ENCODE measurements at places on chromosomes 1 and 21.

- no peak for DNase-seq
Observed at GRCh38 chr1:116288201-116288598, 84.8 kb upstream of the ATP1A1 start.

GRCh38 chr1:8423692-8424538 lies 106.0 kb downstream of the SLC45A1 start:
- peak; percentile 3 for DNase-seq

DNA sequence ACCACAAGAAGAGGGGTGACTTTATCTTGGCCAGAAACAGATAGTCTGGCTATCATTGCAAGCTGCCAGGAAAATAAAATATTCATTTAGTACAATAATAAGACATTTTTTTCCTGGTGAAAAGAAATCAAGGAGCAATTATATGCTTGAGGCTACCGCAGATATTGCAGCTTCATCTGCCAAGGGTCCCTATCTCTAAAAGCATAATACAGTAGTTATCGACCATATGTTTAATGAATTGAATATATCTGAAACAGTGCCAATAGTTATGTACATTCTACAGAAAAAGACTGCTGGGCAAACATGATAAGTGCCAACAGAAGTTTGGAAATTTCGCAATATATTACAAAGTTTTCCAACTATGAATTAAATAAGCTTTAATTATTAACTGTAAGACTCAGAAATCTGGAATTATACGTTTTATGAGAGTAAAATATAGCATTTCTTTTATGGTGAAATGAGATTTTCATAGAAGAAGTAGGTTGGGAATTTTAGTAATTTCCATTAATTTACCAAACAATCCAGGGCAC lies 561.1 kb upstream of the ZP4 start:
- DNase-seq, result no peak

GRCh38 chr1:204990059-204990664 lies 52.9 kb upstream of the CNTN2 start:
- no peak for DNase-seq

DNA sequence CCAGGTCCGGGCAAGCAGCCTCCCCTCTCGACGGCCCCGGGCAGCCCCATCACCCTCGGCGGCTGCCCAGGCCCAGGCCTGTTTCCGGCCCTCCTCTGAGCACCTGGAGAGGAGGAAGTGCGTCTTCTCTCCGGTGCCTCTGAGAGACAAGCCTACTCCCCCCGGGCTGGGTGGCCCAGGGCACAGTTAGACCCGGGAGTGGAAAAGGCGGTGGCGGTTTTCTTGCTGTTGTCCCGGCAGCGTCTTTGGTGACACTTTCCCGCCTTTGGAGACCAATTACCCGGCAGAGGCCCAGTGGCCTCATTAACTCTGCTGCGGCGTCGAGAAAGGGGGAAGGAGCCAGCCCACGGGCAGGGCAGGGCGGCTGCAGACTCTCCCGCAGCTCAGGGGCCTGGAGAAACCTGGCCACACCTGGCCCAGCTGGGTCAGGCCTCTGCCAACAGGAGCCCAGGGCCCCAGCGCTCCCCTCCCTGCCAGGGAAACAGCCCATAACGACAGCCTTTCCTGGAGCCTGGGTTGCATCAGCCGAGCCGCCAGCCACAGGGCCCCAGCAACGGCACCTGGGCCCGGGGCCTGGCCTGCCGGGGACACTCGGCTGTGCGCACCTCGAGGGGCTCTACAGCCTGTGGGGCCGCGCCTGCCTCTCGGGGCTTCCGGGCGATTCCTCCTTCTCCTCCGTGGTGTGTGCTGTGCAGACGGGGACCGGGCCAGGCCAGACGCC lies 28.4 kb upstream of the C1orf159 start:
- DNase-seq, result no peak

- DNase-seq, result no peak
Observed at GRCh38 chr1:57819893-57820292, 396.0 kb upstream of the DAB1 start.

DNA sequence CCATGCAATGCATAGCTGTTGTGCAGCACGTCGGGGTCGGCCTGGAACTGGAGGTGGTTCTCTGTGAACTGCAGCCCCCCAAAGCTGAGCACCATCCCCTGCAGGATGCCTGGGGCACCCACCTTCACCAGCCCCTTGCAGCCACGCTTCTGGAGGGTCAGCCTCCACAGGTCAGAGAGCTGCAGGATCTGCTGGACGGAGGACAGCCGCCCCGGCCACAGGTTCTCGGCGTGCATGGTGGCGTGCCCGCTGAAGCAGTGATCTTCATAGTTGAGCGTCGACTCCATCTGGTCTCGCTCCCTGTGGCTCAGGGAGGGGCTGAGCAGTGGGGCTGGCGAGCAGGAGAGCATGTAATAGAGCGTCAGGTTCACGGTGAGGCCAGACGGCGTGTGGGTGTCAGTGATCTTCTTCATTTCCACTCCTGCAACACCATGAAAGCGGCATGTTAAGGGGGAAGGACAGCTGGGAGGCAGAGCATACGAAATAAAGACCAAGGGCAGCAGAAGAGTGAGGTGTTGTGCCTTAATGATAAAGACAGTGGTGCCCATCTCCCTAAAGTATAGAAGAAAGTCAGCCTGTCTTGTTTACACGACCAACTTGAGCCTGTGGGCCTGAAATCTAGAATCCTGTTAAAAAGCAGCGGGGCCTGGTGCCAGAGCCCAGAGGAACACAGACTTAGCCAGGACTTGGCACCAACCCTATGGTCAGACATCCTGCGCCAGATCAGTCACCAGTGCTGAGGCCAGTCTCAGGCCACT lies 3.0 kb downstream of the KIAA2013 start:
- DNase-seq, result no peak

GRCh38 chr1:89104147-89104546 lies 21.8 kb downstream of the GBP2 start:
- no peak for DNase-seq

DNA sequence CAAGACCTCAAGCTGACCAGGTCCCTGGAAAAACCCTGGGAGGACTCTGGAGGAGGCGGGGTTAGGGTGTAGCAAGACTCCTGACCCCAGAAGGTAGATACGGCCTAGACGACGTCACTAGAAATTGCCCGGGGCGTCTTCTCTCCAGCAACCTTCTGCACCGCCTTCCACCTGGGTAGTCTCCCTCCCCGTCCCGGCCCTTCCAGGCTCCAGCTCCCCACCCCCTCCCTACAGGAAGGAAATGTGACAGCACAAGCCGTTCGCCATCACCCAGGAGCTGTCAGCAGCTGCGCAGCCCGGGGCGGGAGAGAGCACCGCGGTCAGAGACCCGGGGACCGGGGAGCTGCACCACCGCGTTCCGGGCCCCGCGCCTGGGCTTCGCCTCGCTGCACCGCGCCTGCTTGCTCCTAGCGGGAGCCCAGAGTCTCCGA lies 20.0 kb downstream of the SERTAD4 start:
- no peak for DNase-seq

- DNase-seq, result no peak
Observed at GRCh38 chr1:6007318-6008083, 15.3 kb upstream of the NPHP4 start.

- DNase-seq, result no peak
Observed at GRCh38 chr1:201955729-201956143, 433 bp downstream of the TIMM17A start.

GRCh38 chr21:38819719-38820159 lies 14.0 kb downstream of the ETS2 start:
- no peak for DNase-seq

DNA sequence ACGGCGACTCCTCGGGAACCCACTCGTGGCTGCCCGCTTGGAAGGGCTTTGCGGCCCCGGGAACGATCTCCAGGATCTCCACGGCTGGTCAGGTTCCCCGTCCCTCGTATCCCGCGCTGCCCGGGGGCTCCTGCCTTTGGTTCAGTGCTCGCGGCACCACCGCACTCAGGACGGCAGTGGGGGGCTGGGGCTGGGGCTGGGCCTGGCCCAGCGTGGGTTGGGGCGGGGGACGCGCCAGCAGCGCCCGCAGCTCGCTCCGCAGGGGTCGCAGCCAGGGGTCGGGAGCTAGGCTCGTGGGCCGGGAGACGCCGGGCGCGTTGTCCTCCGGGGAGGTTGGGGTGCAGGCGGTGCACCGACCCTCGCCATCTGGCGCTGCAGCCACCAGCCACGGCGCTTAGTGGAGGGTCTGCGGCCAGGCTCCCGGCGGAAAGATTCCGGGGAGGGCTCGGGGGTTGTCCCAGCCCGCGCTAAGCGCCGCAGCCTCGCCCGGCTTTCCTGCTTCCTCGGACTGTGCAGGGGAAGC lies 8.9 kb downstream of the SIM2 start:
- no peak for DNase-seq

GRCh38 chr1:197904126-197904787 lies 1.8 kb downstream of the C1orf53 start:
- no peak for DNase-seq

DNA sequence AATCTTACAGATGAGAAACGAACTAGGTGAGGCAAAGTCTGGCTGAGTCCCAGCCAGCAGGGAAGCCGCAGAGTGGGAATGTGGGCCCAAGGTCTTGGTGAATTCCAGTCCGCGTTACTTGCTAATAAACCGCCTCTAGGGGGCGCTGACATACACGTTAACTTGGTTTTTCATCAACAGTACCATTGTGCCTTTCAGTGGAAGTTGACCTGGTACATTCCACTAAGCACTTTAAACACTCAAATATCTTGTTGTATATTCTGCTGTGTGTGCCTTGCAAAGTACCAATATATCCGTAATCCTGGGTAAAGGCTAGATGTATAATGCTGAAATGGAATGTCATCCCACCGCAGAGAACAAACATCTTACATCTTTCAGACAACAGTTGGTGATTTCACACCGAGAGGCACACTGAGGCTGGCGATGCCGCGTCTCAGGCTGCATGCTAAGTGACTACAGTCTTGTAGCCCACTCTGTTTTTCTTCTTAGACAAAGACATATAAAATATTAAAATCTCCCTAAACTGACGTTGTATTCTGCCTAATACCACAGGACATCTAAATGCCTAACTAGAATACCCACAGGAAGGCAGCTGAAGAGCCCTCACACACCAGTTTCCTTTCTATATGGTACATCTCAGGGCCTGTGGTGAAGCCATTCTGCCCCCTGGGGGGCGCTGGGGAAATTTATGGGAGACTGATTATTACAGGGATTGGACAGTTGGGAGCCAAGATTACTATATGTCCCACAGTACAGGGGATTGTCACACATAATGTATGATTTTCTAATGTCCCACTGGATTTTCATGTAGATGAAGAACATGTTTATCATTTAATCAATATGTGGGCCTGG lies 49.2 kb upstream of the C1orf198 start:
- peak; percentile 83 for DNase-seq
